ENCODE measurements at places on chromosomes 6 and 20.

DNA sequence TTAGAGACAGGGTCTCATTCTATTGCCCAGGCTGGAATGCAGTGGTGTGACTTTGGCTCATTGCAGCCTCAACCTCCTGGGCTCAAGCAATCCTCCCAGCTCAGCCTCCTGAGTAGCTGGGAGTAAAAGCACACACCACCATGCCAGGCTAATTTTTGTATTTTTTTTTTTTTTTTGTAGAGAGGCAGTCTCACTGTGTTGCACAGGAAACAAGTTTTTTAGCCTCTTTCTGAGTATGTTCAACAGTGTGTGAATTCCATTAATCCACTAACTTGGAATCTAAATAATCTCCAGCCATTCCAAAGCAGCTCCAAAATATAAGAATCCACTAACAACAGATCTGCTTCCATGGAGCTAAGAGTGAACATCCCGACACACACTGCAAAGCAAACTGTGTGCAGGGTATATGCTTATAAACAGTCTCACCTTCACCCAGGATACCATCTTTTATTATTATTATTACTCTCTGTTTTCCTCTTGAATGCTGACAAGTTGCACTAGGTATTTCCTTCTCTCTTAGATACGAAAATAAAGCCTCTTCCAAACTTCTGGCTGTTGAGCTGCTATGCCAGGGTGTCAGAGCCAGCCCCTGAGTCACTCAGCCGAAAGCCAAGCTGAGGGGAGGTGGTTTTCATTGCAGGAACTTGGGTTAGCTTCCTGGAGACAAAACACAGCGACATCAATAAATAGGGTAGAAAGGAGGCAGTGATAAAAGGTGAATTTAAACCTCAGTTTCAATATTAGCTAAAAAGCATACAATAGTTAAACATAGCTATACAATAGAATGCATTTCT lies 264.9 kb downstream of the HIVEP2 start:
- DNase-seq, result no peak

- no peak for DNase-seq
Observed at GRCh38 chr20:4195499-4195898, 180.1 kb upstream of the RNF24 start.

GRCh38 chr20:7693761-7694160 lies 246.5 kb downstream of the HAO1 start:
- no peak for DNase-seq

DNA sequence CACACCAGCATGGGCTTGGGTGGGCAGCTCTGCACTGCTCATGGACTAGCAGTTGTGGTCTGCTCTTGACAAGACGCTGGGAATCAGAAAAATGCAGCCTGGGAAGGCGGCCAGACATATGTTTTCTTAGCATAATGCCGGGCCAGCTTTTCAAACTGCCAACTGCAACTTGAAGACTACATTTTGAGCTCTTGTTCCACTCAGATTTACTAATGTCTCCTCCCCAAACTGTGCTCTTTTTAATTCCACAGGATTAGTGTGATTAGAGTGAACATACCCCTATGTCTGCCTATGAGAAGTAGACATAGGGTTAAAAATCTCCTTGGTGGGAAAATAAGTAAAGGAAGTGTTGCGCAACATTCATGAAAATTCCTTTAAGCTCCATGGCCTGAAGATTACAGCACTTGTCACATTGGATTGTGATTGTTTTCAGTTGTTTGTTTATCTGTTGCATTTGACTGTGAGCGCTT lies 5.3 kb upstream of the FNDC1 start:
- DNase-seq, result no peak

DNA sequence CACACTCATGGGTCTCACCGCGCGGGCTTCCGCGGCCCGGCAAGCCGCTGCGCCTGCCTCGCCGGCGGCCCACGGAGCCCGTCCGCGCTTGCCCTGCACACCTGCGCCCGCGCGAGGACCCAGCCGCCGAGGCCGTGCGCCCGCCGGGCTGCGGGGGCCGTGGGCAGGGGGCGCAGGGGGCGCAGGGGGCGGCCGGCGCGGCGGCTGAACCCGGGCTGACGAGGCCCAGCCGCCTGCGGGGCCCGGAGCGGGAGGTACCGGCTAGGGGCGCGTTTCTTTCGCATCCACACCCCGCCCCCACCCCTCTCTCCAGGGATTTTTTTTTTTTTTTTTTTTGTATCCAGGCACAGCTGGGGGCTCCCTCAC lies 43.8 kb upstream of the OSTM1 start:
- DNase-seq, result no peak

DNA sequence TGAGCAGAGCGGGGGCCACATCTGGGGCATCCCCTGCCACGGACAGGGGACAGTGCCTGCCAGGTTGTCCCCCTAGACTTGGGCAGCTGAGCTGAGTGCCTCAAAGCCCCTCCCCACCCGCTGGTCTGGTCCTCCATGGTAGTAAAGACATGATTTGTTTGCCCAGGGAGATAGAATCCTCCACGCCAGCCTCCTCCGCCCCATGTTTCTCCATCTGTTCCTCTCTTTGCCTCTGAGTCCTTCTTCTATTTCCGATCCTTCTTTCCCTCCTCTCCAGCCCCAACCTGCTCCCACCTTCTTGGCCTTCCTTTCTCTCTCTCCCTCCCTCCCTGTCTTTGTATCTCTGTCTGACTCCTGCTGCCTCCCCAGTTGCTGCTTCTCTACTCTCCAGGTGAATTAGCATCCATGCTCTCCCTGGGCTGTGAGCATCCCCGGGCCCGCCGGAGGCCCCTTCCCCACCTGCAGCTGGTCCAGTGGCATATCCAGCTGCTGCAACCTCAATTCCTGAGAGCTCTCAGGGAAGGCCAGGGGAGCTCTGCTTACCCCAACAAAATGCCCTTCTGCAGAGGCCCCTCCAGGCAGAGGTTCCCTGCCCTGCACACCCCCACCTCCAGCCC lies 45.8 kb downstream of the CPNE5 start:
- DNase-seq, result no peak

DNA sequence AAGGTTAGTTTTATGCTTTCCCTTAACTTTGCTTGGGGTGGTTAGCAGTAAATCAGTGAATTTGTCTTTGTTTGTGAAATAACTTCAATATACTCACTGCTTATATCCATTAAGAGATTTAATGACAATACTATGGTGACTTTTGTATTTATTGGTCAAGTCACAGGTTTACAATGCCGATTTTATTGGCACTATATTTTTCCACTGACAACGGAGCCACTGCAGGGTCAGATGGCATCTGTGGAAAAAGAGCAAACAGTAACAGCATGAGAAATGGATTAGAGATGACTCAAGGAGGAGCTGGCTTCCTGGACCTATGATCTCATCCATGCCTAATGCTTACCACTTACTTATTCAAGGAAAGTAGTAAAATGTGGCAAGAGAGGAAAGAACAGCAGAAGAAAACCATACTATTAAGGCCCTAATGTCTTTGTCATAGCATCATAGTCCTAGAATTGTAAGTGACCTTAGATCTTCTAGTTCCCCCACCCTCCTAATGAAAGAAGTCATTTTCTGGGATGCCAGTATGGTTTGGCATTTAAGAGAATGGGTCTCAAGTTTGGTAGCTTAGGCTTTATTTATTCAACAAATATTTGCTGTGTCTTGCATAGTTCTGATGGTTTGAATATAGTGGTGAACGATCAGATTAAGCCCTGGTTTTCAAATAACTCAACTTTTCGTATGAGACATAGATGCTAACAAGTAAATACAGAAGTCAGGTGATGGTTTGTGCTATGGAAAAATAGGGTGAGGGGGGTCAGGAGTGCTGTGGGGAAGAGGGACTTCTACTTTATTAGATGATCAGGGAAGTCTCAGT lies 18.5 kb downstream of the RNF144B start:
- no peak for DNase-seq

DNA sequence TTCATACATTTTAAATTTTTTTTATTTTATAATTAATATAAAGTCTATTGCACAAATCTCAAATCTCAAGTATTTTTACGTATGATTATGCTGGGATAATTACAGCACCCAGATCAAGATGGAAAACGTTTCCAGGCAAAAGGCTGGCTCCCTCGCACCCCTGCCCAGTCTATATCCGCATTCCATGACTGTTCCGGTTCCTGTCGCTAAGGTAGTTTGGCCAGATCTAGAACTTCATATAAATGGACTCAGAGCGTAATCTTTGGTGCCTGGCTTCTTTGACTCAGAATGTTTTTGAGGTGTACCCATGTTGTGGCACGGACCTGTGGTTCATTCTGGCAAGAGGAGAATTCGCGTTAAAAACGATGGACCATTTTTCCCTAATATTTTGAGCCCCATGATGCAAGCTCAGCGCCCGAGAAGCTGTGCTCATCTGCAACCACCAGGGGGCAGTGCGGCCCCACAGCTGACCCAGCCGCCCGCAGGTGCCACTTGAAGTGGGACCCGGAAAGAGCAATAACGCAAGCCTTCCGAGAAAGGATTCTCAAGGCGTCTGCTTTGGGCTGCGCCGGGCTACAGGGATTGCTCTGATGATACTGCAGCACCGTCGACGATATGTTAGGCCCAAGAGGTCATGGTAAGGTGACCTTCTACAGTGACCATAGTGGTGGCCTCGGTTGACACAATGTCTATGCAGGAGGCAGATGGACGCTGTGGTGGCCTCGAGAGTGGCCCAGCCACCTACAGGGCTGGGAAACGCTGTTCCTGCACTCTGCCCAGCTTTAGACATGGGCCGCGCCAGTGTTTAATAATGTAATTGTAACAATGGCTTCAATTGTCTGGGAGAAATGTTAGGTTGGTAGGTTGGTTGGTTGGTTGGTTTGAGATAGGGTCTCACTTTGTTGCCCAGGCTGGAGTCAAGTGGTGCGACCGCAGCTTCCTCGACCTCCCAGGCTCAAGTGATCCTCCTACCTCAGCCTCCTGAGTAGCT lies 160.1 kb downstream of the ZMYND8 start:
- DNase-seq, result peak; percentile 78

GRCh38 chr20:61705386-61706258 lies 360.1 kb downstream of the TAF4 start:
- DNase-seq, result no peak

DNA sequence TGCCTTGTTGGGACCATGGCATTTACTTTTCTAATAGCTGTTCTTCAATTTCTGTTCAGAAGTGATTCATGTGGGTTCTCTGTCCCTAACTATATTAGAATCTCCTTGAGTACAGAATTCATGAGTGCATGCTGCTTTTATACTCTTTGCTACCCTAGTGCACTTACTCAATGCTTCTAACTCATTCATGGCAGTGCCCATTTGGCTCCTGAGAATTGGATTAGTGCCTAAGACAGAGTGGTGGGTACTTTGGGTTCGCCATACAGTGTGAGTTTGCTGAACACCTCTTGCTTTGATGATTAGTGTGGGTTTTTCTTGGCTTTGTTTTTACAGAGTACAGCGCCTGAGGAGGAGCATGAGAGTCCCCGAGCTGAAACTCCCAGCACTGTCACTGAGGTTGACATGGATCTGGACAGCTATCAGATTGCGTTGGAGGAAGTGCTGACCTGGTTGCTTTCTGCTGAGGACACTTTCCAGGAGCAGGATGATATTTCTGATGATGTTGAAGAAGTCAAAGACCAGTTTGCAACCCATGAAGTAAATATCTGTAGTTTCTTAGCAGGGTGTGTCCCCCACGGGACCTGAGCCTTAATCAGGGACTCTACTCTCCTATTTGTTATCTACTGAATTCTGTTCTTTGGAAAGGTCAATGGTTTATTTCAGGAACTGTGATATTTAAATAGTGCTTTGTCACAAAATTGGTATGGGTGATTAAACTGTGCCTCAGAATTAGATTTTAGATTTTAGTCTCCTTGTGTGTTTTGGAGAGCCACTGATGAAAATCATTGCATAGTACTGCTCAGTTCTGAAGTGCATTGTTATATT lies 150.7 kb downstream of the UTRN start:
- no peak for DNase-seq

DNA sequence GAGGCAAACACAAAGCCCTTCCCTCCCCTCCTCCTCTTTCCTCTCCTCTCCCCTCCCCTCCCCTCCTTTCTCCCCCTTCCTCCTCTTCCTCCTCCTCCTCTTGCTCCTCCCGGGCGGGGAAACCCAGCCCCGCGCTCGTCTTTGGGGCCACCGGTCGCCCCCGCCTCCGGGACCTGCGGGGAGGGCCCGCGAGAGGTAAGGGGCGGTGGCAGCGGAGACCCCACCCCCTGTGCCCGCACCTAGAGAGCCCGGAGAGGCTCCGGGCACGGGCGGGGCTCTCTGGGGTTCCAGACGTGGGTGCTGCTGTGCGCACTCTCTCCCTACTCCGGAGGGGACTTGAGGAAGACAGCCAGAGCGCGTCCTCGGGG lies at the start of gene RIN2:
RIN2 (plus strand) TSS at position 126 of the 368 bp plus-strand sequence. CDS start 131,344 bp downstream, outside the sequence.
- DNase-seq, result no peak

DNA sequence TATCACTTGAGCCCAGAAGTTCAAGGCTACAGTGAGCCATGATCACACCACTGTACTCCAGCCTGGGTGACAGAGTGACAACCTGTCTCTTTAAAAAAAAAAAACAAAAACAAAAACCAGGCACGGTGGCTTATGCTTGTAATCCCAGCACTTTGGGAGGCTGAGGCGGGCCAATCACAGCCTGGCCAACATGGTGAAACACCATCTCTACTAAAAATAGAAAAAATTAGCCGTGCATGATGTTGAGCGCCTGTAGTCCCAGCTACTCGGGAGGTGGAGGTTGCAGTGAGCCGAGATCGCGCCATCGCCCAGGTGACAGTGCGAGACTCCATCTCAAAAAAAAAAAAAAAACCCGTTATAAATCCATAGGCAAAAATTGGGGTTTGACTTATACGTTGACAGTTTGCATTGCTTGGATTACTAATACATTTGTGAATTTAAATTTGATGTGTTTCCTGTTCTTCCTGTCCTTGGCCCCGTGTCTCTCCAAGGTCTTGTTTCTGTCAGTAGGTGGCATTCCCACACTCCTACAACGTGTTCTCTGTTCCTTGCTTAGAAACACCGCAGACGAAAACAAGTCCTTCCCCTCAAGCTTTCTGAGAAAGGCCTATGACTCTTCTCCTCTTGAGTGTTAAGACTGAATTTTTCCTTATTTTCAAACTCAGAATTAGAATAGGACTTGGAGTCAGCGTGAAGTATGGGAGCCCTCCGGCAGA lies 147.0 kb downstream of the DTNBP1 start:
- no peak for DNase-seq

- no peak for DNase-seq
Observed at GRCh38 chr6:96809119-96809518, 28.2 kb downstream of the GPR63 start.

DNA sequence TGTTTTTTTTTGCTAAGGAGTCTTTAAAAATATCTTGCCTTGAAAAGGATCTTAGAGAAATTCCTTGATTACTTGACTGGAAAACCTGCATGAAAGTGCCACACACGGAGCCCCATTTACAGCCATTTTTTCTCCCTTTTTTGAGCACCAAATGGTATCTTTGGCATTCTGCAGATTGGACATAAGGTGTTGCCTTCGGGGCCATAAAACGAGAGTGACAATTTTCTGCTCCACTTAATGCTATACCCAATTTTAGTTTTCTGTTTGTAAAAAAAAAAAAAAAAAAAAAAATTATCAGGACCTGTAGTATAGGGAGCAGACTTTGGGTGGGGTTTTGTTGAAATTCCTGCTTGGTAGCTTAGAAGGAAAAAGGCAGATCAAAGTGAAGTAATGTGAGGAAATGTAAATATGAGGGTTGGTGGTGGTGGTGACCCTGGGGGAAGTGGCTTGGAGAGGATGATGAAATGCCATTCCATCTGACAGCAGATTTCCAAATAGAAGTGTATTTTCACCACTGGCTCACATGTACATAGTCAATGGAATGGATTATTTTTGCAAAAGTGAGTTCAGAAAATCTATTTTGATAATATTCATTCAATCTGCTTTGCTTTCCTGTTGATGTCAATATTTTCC lies 212.1 kb upstream of the SOX4 start:
- DNase-seq, result no peak

All from memory B cell (primary cell).